Astrocyte of the hippocampus (primary cell): ENCODE measurements at places on chromosomes 2 and 18.
A peak's percentile ranks its signal among the peaks of the same experiment; 100 is the strongest.

- DNase-seq = no peak
Measured at GRCh38 chr2:20398956-20399567, 47.8 kb upstream of the RHOB start.

- no peak for DNase-seq
Measured at GRCh38 chr2:12424219-12424618, 292.5 kb upstream of the TRIB2 start.

GRCh38 chr2:9739531-9739964, 103.7 kb upstream of the TAF1B start:
- no peak for DNase-seq

GRCh38 chr2:165193178-165193777, 10.6 kb downstream of the SCN3A start:
- no peak for DNase-seq

- DNase-seq = no peak
Measured at GRCh38 chr2:82062463-82062862, 1757.9 kb upstream of the LRRTM1 start.

- peak; percentile 67 for DNase-seq
Measured at GRCh38 chr18:27413495-27414401, 228.6 kb upstream of the CHST9 start.

GRCh38 chr2:9673914-9674481, 43.2 kb upstream of the YWHAQ start:
- DNase-seq = no peak

DNA sequence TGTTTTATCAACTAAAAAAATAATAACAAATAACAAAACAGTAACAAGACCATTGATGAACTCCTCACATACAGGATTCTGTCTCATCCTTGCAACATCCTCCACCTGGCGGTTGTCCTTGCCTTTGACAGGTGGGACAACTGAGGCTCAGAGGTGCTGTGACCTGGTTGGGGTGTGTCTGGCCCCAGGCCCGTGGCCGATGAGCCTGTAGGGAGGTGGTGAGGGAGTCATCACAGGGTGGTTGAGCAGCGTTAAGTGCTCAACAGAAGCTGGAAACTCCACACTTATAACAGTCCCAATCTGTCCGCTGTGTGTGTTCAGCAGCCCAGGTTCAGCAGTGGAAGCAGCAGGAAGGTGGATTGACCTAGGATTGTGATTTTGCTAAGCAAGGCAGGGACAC, 131.6 kb upstream of the RAB12 start:
- no peak for DNase-seq

DNA sequence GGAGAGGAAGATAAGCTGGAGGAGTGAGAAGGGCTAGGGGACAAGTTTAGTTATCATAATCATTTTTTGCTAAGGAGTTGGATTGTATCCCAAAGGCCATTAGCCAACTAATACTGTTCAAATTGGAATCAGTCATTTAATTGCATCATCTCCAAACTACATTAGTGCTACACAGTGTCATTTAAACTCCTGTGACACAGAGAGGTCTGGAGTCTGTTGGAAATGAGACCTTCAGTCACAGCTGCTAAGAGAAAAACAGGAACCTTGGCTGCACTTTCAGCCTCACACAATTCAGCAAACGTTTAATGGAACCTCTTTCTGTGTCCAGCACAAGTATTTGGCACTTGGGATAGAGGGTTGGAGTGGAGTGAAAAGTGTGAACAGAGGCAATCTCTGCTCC, 175.5 kb upstream of the MGAT5 start:
- no peak for DNase-seq

GRCh38 chr2:206084439-206084869, 1.5 kb downstream of the INO80D start:
- DNase-seq = peak; percentile 72

DNA sequence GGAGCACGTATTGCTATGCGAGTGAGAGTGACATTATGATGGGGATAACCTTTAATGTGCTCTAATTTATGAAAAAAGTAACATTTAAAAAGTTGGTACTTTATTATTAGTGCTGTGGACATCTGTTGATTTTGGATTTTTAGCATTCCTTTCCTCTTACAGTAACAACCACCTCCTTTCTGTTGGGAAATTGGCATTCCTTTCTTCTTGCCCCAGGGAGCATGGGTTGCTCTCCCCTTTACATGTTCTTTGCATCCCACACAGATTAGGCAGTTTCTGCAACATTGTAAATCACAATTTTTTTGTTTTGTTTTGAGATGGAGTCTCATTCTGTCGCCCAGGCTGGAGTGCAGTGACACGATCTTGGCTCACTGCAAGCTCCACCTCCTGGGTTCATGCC, 300.2 kb downstream of the LPIN1 start:
- peak; percentile 53 for DNase-seq

DNA sequence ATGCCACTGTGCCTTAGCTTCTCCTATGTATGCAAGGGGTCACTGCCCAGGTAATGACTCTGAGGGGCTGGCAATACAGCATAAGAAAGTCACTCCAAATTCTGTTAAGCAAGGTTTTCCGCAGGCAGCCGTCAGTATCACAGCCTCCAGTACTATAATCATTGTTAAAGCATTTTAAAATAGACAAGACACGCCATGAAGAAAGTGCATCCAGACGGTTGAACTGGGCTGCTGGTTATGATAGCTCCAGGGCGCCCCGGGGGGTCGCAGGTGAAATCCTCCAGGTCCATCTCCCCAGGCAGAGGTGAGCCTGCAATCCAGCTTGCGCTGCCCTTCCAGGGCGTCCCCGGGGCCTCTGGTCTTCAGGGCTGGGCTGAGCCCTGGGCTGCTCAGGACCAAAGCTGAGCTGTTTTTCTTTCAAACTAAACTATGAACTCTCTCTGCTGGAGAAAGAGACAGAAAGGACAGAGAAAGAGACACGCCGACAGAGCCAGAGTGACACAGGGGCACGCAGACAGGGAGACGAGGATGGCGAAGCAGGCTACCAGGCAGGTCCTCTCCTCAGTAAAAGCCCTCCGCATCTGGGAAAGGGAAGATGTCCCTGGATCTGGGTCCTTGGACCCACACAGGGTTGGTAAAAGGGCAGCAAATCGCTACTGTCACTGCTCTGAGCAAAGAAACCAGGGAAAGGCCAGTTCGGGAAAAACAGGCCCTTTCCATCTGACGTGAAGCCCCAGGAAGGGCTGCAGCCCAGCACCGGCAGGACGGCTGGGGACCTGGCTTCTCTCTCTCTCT, 2.1 kb upstream of the TWIST2 start:
- DNase-seq = no peak

- DNase-seq = no peak
Measured at GRCh38 chr18:59649591-59649990, 47.6 kb downstream of the CCBE1 start.

GRCh38 chr2:2641541-2642410, 310.7 kb upstream of the MYT1L start:
- DNase-seq = no peak

DNA sequence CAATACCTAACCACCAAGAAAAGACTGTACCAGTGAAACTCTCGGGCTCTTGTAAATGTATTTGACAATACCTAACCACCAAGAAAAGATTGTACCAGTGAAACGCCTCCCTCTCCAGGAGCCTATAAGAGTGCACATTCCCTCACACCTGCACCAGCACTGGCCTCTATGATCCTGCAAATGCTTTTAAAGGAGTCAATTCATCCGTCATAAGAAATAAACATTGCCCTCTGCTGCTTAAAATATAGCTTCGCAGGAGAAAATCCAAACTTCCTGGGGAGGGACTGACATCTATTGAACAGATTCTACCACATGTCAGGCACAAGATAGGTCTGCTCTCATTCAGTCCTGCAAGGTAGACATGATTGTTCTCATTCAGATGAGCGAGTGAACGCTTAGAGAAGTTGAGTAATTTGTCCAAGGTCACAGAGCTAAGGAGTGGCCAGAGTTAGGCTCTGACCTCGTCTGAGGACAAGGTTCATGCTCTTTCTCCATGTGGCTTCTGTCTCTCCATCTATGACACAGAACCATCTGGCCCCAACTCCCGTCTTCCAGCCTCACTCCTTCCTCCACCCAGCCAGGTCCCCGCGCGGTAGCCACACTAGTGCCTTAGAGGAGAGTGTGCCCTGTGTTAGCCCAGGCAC, 38.7 kb downstream of the MCFD2 start:
- DNase-seq = peak; percentile 74

- DNase-seq = peak; percentile 86
Measured at GRCh38 chr2:133424876-133425275, 143.4 kb downstream of the NCKAP5 start.

- no peak for DNase-seq
Measured at GRCh38 chr2:240078631-240079030, 25.3 kb upstream of the OR6B3 start.

DNA sequence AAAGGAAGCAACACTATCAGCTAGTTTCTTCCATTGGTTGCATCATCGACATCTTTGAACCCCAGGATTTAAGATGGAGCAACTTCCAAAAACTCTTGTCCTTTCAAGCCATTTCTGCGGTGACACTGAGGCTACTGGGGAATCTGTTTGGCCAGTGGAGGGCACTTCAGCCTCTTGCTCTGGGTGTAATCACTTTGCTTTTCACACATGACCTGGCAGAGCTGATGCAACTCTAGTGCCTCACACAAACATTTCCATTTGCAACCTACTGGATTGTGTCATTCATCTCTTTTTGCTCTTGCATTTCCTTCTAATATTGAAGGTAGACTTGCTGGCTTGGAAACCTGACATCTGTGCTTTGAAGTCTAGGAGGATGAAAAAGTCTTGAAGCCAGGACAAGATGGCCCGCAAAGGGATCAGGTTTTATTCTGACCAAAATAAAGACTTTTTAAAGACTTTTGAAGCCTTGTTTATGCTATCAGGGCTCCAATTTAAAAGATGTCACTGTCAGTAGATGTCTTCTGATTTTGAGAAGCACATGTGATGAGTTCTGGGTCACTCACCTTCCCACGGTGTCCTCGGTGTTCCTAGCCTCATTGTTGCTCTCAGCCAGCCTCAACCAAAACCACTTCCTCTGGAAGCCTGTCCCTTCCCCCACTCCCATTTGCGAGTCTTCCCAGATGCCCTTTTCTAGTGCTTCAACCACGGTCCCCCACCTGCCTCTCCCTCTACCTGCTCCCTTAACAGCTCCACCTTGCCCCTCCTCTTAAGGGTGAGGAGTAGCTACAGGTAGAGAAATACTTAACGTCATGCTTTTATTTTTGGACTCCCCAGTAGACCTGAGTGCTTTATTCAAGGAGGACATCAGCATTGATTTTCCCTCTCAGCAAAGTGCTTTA, 69.7 kb upstream of the KCNE4 start:
- DNase-seq = peak; percentile 83

DNA sequence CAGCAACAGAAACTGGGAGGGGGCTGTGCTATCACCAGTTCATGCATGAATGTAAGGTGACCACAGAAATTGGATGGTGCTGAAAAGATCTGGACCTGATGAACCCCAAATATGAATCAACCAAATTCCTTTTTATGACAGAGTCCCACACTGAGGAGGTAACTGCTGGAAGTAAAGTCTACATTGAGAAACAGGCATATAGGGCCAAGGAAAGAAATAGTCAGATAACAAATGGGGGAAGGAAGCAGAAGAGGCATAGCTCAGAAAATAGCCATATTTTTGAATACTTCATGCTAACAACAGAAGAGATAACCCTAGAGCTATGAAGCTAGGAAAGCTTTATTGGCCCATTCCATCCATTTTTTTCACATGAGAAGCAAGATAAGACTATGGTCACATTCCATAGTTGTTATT, 25.8 kb downstream of the ZC3H6 start:
- DNase-seq = peak; percentile 64

DNA sequence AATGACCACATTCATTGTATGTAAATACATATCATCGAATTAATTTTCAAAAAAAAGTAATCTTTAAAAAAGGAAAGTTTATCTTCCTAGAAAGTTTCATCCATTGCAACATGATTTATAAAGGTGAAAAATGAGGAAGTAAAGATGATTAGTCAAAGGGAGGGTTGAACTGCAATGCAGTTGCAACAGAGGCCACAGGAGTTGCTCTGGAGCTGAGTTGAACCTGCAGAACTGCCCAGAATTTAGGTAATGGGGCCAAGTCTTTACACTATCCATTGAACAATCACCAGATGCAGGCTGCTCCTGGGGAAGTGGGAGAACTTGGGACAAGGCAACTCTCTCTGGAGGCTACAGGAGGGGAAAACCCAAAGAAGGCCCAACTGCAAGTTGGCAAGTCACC, 390.7 kb downstream of the METTL4 start:
- DNase-seq = no peak

DNA sequence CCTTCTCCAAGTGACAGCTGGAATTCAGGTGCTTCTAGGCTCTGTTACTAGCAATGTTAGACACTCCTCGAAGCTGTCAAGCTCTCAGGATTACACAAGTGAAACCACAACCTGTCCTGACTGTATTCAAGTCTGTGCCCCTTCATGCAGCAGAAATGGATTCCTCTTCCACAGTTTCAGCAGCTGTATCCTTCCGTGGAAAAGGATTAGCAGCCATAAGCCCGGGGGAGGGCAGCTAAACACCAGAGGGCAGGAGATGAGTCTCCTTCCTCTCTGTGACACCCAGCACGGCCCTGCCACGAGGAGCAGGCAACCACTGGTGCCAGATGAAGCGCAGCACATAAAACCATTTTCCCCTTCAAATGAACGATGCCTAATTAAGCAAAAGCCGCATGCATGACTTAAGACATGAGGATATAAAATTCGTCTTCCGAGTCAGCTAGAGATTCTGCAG, 1.2 kb downstream of the ST3GAL5 start:
- peak; percentile 39 for DNase-seq

GRCh38 chr2:56510610-56511009, 326.8 kb downstream of the CCDC85A start:
- DNase-seq = no peak

GRCh38 chr2:172888714-172889669, 153.3 kb downstream of the RAPGEF4 start:
- no peak for DNase-seq

GRCh38 chr2:233761040-233761769, 1.1 kb downstream of the UGT1A1 start:
- no peak for DNase-seq

DNA sequence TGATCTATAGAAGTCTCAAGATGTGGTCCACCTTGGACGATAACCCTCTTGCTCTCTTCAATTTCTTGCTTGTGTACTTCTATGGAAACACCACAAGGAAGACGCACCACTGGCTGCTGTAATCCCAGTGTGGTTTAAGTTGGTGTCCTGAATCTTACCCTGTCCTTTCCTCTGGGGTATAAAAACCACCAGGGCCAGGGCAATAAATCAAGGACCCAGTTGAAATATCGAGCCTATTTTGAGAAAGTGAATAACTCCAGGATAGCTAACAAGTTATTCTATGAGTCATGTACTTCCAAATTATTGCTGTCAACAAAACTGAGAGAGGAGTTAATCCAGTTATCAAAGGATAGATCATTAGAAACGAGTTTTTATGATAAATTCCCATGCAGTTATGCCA, 137.0 kb downstream of the RND3 start:
- no peak for DNase-seq

GRCh38 chr2:208183526-208183925, 6.3 kb downstream of the C2orf80 start:
- DNase-seq = no peak

DNA sequence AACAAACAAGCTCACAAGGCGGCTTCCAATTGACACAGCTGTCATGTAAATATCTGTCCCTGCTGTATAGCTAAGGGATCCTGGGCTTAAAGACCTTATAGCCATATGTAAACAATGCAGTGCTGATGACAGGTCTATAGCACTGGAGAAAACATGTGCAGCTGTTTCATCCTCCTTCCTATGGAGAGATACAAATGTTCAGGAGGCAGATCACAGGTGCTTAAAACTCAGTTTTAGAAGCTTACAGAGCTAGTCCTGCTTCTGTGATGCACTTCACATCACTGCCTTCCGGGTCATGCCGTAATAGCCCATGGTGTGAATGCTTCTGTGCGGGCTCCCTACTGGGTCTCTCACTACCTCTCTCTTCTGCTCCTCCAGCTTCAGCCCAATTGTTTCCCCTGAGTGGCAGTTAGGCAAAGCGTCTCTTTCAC, 262.4 kb upstream of the CHST9 start:
- no peak for DNase-seq

- no peak for DNase-seq
Measured at GRCh38 chr2:231911381-231911780, 14.8 kb downstream of the NPPC start.
